ENCODE measurements at places on chromosomes 5 and 9. TPM values are rescaled to one million over a fixed set of nuclear protein-coding genes. Genes with fewer than 3 reads are reported as not detected.

GRCh38 chr5:16930496-16930895 is 5.6 kb downstream of the MYO10 start:
- DNase-seq = no peak

MSX2 gene
- total RNA-seq = not detected

PARP8 gene
- total RNA-seq = 136 TPM

PCDHB13 gene
- total RNA-seq = not detected

C7 gene
- not detected for total RNA-seq

DNA sequence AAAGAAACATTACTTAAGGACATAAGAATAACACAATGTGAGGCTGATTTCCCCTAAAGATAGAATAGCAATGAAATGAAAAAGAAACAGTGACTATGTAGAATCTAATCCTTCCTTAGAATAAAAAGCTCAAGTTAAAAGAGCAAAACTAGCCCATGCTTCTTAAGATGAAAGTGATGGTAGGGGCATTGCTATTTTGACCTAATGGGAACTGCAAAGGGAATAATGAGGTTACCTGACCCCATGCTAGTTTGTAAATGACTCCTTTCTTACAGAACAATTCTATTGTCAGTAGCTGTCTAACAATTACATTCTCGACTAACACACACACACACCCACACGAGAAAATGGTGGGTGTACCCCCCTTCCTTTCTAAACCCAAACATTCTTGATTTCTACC is 575.8 kb downstream of the CSNK1G3 start:
- no peak for DNase-seq

GRCh38 chr9:137434498-137435380 is 6.4 kb downstream of the ENTPD8 start:
- no peak for DNase-seq

GZMA gene
- total RNA-seq = 37.2 TPM

- DNase-seq = no peak
Measured at GRCh38 chr9:127368852-127369402, 28.0 kb upstream of the SLC2A8 start.

- no peak for DNase-seq
Measured at GRCh38 chr5:116614603-116614920, 39.9 kb upstream of the SEMA6A start.

DNA sequence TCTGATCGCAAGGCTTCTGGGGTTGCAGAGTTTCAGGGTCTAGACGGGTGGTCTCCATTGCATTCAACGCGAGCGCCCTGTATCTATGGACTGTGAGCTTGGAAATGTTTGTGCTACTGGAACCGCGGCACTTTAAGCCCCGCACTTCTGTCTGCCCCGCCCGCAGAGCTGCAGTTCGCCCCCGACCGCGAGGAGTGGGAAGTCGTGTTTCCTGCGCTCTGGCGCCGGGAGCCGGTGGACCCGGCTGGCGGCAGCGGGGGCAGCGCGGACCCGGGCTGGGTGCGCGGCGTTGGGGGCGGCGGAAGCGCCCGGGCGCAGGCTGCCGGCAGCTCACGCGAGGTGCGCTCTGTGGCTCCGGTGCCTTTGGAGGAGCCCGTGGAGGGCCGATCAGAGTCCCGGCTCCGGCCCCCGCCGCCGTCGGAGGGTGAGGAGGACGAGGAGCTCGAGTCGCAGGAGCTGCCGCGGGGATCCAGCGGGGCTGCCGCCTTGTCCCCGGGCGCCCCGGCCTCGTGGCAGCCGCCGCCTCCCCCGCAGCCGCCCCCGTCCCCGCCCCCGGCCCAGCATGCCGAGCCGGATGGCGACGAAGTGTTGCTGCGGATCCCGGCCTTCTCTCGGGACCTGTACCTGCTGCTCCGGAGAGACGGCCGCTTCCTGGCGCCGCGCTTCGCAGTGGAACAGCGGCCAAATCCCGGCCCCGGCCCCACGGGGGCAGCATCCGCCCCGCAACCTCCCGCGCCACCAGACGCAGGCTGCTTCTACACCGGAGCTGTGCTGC is 1.0 kb downstream of the ADAMTS19 start:
- DNase-seq = no peak

- DNase-seq = no peak
Measured at GRCh38 chr5:144567421-144567780, 396.7 kb downstream of the KCTD16 start.

CYLC2 gene
- total RNA-seq = not detected

GRCh38 chr5:156947925-156948324 is 15.1 kb downstream of the TIMD4 start:
- no peak for DNase-seq

GRCh38 chr5:96081276-96081858 is 119.7 kb upstream of the ELL2 start:
- no peak for DNase-seq

DNA sequence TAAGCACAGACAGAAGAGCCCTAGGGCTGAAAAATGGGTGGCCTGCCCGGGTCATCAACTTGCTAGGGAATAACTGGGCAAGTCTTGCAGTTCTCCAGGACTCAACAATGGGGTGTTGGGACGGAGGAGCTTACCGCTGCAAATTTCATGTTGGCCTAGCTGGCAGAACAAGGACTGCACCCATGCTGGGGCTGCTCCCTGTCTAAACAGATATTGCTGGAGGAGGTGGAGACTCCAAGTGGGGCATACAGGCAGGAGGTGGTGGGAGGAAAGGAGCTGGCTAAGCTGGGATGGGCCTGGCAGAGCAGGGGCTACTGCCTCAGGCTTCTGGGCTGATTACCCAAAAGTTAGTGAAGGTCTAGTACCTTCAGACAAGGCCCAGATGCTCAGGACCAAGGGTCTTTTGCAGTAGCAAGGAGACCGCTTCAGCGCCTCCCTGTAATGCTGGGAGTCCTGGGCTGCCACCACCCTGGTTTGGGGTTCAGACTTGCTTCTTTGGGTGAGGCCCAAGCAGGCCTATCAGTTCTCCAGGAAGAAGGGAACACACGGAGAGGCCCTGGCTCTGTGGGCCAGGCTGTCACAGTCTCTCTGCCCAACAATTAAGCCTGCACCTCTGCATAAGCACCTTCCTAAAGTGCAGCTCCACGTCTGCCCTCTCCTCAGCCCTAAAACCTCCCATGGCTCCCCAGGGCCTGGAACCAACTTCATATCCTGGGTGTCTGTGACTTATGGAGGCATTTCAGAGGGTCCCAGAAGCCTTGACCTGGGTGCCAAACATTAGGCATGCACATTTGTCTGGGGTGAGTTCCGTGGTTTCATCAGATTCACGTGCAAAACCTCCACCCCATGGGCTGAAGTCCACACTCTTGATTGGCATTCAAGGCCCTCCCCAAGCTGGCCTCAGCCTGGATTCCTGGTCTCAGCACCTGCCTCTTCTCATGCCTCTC is 24.2 kb upstream of the KIF12 start:
- no peak for DNase-seq

- DNase-seq = no peak
Measured at GRCh38 chr5:111636736-111637135, 120.3 kb downstream of the NREP start.

DNA sequence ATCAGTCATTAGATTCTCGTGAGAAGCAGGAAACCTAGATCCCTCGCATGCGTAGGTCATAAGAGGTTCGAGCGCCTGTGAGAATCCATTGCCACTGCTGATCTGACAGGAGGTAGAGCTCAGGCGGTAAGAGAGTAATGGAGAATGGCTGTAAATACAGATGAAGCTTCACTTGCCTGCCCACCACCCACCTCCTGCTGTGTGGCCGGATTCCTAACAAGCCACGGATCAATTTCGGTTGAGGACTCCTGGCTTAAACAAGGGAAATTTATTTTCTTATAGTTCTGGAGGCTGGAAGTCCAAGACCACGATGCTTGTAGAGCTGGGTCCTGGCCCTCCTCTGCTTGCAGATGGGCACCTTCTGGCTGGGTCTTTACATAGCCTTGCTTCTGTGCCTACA is 200.4 kb downstream of the PCSK5 start:
- no peak for DNase-seq

GRCh38 chr9:138071731-138072130 is 194.1 kb downstream of the CACNA1B start:
- DNase-seq = no peak

- no peak for DNase-seq
Measured at GRCh38 chr5:81972492-81972783, 615 bp downstream of the ATG10 start.

NEURL1B gene
- total RNA-seq = 0.07 TPM

DNA sequence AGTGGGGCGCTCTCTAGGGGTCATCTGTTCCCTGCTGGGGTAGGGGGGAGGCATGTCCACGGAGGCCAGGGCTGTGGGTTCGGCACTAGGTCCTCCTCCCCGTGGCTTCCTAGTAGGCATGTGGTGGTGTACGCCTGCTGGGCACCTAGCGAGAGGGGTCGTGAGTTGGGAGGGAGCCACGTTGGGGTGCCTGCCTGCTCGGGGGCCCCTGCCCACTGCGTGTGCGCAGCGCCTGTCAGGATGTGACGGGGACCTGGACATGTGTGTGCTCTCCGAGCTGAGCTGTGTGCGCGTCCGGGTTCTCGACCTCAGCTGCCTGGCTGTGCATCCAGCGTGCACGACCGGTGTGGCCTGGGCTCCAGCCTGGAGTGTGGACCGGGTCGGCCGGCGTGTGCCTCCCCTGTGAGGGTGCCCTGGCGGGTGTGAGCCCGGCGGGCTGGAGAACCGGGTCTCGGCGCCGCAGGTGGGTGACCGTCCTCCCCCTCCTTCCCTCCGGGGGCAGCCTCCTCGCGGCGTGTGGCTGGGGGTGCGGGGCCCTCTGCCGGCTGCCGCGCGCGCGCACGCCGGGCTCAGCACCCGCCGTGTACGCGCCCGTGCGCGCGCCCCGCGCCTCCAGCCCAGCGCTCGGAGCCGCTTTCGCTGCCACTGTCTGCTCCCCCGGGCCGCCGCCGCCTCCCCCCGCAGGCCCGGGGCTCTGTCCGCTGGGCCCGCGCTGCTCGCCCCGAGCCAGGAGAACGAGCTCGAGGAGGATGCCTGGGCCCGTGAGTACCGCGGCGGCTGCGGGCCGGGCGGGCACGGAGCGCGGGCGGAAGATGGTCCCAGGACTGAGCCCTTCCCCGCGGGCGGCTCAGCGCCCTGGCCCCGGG is at the start of gene PRR7:
PRR7 (plus strand) TSS at position 615 of the 866 bp plus-strand sequence. CDS start 8,254 bp downstream, outside the sequence.
- DNase-seq = peak; percentile 73

- DNase-seq = no peak
Measured at GRCh38 chr5:30100148-30100713, 1093.3 kb upstream of the CDH6 start.

NME5 gene
- not detected for total RNA-seq

NR2F1 gene
- 0.25 TPM for total RNA-seq

DNA sequence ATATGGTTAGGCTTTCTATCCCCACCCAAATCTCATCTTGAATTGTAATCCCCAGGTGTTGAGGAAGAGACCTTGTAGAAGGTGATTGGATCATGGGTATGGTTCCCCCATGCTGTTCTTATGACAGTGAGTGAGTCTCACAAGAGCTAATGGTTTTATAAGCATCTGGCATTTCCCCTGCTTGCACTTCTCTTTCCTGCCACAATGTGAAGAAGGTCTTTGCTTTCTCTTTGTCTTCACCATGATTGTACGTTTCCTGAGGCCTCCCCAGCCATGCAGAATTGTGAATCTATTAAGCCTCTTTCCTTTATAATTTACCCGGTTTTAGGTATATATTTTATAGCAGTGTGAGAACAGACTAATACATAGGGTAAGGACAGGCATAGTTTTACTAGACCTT is 334.5 kb downstream of the TLR4 start:
- DNase-seq = no peak

PCDHGA12 gene
- total RNA-seq = 0.09 TPM

- no peak for DNase-seq
Measured at GRCh38 chr5:155307229-155307628, 293.7 kb downstream of the KIF4B start.

MARCHF3 gene
- total RNA-seq = 8.9 TPM

DNA sequence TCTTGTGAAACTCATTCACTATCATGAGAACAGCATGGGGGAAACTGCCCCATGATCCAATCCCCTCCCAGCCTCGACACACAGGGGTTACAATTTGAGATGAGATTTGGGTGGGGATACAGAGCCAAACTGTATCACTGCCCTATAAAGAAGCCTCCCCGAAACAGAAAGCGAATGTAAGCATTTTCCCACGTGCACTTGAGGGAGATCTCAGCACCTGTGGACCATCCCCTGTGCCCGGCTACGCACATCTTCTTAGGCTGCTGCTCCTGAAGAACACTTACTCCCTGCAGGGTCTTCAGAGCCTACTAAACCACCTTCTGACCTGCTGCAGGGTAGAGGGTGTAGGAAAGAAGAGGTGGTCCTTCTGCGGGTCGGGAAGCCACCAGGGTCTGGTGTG is 410.2 kb upstream of the IRX2 start:
- no peak for DNase-seq

SLC25A25 gene
- total RNA-seq = 17.3 TPM

DNA sequence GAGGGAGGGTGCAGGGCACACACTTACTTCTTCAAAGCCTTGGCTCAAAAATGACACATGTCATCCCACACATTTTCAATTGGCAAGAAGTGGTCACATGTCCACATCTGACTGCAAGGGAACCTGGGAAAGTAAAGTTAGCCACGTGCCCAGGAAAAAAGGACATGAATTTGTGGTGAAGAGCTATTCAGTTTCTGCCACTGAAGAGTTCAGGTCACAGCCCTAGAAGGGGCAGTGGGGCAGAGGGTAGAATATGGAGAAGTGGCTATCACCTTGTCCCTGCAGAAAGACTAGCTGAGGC is 1.9 kb upstream of the RGS14 start:
- DNase-seq = no peak

C5orf58 gene
- not detected for total RNA-seq
